ENCODE measurements at places on chromosomes 7 and 10. TPM values are rescaled to one million over a fixed set of nuclear protein-coding genes. Genes with fewer than 3 reads are reported as not detected.

Gene RHOBTB1
- 0.04 TPM for polyA plus RNA-seq

Gene TMEM178B
- polyA plus RNA-seq: not detected

DNA sequence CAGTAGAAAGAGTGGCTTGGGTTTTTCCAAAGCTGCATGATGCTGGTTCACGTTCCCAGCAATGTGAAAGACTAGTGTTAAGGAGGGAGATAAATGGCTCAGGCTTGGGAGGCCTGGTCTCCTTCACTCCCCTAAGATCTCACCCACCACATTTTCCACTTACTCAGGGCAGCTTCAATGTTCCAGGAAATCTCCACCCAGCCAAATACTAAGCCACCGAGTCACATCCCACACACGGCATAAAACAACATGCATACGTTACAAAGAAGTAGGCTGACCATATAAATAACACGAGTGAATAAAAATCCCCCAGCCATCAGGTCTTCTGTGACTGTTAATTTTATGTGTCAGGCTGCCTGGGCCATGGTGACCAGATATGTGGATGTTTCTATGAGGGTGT is 303.5 kb downstream of the SFMBT2 start:
- DNase-seq: no peak

Gene ARMC10
- 35.8 TPM for polyA plus RNA-seq

Gene DPY19L1
- 1.6 TPM for polyA plus RNA-seq

DNA sequence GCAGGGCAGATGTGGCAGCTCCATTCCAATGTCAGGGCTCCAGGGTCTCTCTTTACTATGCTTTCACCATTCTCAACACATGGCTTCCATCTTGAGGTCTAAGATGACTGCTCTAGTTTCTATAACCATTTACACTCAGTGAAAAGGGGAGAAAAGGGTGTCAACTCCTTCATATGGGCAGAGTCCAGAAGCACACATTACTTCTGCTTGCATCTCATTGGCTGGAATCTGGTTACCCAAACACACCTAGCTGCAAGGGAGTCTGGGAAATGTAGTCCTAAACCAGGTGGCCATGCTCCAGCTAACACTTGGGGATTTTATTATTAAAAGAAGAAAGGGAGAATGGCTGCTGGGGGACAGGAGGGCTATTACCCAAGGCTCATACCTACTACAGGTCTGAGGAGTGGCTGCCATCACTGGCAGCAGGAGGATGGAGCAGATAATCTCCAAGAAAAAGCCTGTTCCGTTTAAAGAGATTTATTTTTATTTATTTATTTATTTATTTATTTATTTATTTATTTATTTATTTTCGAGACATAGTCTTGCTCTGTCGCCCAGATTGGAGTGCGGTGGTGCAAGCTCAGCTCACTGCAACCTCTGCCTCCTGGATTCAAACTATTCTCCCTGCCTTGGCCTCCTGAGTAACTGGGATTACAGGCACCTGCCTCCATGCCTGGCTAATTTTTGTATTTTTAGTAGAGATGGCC is 29.1 kb upstream of the LBX1 start:
- DNase-seq: no peak

- DNase-seq: no peak
Observed at GRCh38 chr10:59331661-59332060, 30.7 kb downstream of the FAM13C start.

DNA sequence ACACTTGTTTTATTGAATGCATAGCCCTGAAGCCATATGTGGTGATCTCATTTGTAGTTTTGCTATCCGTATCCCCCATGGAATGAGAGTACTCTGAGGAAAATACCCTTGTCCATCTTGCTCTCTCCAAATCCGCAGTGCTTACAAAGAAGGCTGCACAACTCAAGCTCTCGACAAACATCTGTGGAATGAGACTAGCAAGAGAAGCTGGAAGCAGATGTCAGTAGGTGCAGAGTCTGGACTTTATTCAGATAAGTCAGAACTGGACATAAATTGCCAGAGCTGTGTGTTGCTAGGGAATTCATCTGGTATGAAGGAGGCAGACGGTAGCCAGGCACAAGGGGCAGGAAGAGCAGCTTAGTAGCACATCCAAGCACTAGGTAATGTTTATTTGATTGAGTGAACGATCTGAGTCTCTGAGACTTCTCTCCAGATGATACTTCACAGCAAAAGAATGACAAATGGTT is 1046.2 kb downstream of the XPNPEP1 start:
- DNase-seq: no peak

Gene VAX1
- polyA plus RNA-seq: not detected

Gene ZNF425
- 1.9 TPM for polyA plus RNA-seq

- DNase-seq: no peak
Observed at GRCh38 chr10:103582331-103583123, 89.0 kb downstream of the NEURL1 start.

DNA sequence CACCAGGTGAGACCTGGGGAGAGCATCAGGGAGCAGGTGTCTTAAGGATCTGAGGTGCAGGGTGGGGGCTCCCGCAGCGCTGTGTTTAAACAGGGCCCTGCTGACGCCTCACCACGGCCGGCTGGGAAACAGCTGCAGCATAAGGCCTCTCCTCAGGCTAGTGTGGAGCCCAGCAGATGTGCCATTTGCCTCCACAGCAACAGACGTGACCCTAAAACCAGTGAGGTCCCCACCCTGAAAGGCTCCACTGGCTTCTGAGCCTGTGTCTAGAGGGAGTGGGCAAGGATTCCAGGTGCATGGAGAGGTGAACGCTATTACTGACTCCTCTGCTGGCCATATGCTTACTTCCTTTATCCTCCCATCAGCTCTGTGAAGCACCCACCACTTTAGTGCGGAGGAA is 47.8 kb downstream of the SYPL1 start:
- no peak for DNase-seq

DNA sequence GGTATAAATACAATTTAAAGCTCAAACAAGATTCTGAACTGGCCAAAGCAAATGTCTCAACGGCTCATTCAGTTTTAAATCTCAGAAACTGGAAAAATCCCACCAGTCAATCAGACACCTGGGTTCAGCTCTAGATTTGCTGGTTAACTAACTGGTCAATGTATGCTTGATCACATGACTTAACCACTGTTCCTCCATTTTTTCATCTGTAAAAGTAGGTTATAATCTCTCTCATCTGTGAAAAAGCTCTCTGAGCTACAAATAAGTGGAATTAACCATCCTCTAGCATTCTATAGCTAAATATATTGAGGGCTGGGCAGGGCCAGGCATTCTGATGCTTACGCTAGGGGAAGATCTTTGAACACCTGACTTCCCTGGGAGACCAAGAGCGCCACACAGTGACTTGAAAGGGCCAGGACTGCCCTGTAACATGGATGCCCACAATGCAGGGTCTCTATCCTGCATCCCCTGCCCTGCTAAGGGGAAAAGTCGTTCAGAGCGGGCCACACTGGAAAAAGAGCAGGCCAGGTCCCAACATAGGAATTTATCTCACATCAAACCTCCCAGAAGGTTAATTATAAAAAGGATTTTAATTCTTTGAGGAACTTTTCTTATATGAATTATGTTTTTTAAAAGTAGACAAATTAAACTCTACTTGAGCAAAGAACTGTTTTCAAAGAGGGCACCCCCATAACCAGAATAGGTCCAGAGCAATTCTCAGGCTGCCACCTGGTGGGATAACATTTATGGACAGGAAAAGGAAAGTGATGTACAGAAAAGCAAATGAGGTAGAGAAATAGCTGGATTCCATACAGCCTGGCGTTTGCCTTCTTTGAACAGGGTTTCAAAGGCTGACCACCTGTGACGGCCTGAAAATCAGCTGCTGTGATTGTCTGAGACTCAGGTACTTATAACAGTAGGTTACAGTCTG is 1.8 kb downstream of the RP9 start:
- peak; percentile 31 for DNase-seq

Gene CYP26C1
- 0.12 TPM for polyA plus RNA-seq

DNA sequence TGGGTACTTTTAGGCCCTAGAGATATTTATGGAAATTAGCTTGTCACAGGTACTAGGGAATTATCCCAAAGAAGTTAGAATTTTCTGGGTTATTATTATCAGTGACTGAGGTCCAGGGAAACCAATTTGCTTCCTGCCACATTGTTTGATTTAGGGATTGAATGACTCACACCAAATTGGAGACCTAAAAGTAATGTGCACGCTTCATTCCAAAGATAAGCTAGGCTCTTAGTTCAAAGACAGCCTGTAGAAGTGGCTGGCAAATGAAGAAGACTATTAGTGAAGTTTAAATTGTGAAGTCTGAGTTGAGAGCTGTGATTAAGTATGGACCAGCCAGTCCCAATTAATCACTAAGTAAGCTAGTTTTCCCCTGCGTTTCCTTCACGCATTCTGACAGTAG is 188.1 kb upstream of the MYO3A start:
- DNase-seq: no peak

GRCh38 chr7:31699050-31699449 is 12.0 kb downstream of the PPP1R17 start:
- DNase-seq: no peak

- DNase-seq: no peak
Observed at GRCh38 chr7:39527951-39528350, 38.3 kb upstream of the YAE1 start.

Gene PDE6C
- polyA plus RNA-seq: not detected

Gene CHRM2
- not detected for polyA plus RNA-seq

DNA sequence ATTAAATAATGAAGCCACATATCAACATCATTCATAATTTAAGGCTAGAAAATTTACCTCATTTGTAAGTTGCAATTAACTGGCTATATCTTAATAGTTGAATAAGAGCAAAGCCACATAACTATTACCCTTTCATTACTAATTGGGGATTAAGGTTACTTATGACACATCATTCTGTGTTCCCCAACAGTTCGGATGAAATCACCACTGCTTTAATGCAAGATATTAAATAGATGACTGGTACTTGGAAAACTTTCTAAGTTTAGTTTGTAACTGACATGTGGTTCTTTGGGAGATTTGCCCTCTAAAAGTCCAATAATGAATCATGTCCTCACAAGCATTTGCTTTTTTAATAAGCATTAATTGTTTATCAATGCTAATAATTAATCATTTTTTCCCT is 109.1 kb downstream of the MTERF1 start:
- DNase-seq: no peak

DNA sequence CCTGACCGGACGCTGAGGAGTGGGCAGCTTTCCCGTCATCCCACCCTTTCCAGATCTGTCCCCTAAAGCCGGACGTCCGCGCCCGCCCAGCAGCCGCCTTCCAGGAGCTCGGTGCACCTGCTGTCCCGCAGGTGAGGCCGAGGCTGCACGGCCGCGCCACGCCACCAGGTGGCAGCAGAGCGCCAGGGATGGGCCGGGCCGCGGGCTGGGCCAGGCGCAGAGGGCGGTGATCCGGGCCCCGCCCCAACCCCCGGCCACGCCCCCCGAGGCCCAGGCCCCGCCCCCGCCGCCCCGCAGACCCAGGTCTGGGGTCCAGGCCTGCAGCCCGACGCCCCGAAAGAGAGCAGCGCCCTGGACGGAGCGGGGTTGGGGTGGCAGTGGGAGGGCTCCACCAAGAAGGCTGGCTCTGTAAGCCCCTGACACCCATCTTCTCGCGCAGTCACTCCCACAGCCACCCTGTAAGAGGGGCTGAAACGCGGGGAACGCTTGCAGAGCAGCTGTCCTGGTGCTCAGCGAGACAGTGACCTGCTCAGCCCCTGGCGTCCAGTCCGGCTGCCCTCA is 32.2 kb downstream of the FOXL3 start:
- DNase-seq: peak; percentile 78

DNA sequence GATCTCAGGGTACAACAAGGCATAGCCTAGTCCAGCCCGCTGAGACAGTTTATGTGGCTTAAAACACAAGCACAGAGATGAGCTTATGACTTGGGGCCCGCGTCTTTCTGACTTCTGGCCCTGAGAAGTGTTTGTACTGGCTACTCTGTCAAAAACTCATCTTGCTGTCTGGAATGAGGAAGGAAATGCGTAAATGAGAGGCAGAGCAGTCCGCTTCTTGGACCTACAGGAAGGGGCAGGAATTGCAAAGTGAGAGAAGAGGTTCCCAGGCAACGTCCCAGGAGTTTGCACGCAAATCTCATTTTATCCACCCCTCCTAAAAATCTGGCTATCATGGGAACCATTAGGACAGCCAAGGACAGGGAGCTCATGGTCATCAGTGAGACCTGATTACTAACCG is 5.5 kb downstream of the ANXA11 start:
- DNase-seq: no peak

Gene CYP3A4
- polyA plus RNA-seq: not detected

DNA sequence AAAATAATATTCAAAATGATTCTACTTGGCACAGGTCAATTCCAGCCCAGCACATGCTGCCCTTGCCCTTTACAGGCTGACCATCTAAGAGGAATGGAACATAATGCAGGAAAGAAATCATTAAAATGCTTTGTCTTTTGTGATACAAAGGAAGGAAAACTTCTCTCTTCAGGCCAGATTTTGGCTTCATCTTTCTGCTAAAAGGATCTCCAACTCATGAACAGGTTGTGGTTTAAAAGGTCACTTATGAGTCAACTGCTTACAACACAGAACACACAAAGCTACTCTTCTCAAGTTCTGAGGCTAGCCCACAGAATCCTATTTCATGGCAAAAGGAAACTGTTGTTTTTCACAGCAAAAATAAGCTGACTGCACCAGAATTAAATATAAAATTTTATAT is 197.1 kb downstream of the DOCK4 start:
- no peak for DNase-seq

Measured in immature natural killer cell (primary cell).